ENCODE measurements at places on chromosomes 13 and 19. TPM values are rescaled to one million over a fixed set of nuclear protein-coding genes. Genes with fewer than 3 reads are reported as not detected.
A peak's percentile ranks its signal among the peaks of the same experiment; 100 is the strongest.

DNA sequence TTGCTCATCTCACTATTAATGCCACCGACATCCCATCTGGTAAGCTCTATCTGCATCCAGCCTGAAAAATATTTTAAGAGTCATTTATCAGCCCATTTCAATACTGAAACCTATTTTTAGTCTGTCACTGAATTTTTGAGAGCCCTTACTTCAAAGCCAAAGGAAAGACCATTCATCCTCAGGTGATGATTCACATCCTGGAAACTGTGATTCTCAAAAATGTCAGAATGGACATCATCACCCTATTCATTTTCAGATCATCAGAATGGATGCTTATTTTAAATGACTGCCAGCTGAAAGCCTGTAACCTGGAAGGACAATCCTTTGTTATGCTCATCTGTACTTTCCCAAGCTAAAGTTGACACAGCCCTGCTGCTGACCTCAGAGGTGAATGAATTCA, 27.0 kb downstream of the TNFSF11 start:
- no peaks in the 10 kb centered on the region for H3K27me3 ChIP-seq
- H3K27ac ChIP-seq, result no peak overlapping the region
- H3K4me1 ChIP-seq, result peaks cover 5% of the 10 kb centered on the region
- DNase-seq, result no peak

- H3K27ac ChIP-seq, result no peak overlapping the region
- DNase-seq, result peak; percentile 46
- H3K4me3 ChIP-seq, result no peak overlapping the region
Observed at GRCh38 chr13:30679483-30680330, 55.6 kb upstream of the ALOX5AP start.

Gene SIAH3
- total RNA-seq, result 0.08 TPM

GRCh38 chr13:59754411-59754810, 409.3 kb downstream of the DIAPH3 start:
- H3K27me3 ChIP-seq, result no peaks in the 10 kb centered on the region
- no peak overlapping the region for H3K4me3 ChIP-seq
- H3K27ac ChIP-seq, result no peak overlapping the region
- DNase-seq, result no peak
- no peaks in the 10 kb centered on the region for H3K36me3 ChIP-seq

GRCh38 chr13:113785051-113786010, 26.3 kb downstream of the TMEM255B start:
- no peak for DNase-seq
- no peak overlapping the region for H3K4me3 ChIP-seq
- no peak overlapping the region for H3K27ac ChIP-seq
- H3K27me3 ChIP-seq, result peaks cover 7% of the 10 kb centered on the region

GRCh38 chr19:2022289-2022688, 6.8 kb upstream of the BTBD2 start:
- no peaks in the 10 kb centered on the region for H3K27me3 ChIP-seq
- DNase-seq, result no peak
- no peak overlapping the region for H3K4me3 ChIP-seq
- peak overlapping the region; percentile 54 for H3K27ac ChIP-seq
- peaks cover 5% of the 10 kb centered on the region for H3K4me1 ChIP-seq

DNA sequence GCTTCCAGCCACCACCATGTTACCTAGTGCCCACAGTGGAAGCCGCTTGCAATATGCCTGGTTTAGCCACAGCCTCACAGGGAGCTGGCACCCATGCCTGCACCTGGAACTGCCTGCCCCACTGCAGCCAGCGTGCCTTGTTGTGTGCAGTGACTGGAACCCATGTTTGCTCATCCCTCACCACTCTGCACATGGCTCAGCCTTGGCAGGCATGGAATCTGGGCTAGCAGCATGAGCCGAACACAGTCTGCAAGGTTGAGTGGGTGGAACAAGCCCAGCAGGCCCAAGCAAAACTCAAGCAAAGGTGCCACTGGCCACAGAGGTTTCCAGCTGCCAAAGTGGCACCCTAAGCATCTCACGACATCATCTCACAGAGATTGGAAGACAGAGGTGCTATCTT, 269.5 kb downstream of the PCDH20 start:
- H3K4me3 ChIP-seq, result no peak overlapping the region
- H3K4me1 ChIP-seq, result no peaks in the 10 kb centered on the region

- no peak for DNase-seq
- no peaks in the 10 kb centered on the region for H3K4me1 ChIP-seq
- no peaks in the 10 kb centered on the region for H3K36me3 ChIP-seq
- no peak overlapping the region for H3K4me3 ChIP-seq
- peaks cover 11% of the 10 kb centered on the region for H3K27me3 ChIP-seq
Observed at GRCh38 chr13:43657485-43657884, 129.3 kb downstream of the ENOX1 start.

Gene SPIB
- 0.48 TPM for total RNA-seq

DNA sequence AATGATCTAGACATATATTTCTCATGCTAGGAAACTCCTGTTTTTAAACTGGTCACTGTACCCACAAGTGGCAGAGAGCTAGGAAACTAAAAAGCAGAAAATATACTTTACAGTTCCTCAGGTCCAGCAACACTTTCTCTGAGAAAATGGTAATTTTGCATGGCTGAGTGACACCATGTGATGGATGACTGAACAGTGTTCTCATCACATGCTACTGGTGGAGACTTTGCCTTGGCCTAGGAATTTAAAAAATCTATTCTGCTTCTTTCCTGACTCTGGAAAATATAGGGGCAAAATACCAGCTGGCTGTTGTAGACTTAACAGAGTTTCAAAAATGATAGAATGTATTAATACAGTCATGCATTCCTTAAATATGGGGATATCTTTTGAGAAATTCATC, 50.0 kb downstream of the LATS2 start:
- peaks cover 15% of the 10 kb centered on the region for H3K4me1 ChIP-seq
- peaks cover 3% of the 10 kb centered on the region for H3K36me3 ChIP-seq
- no peaks in the 10 kb centered on the region for H3K27me3 ChIP-seq
- no peak overlapping the region for H3K27ac ChIP-seq
- no peak for DNase-seq
- H3K4me3 ChIP-seq, result no peak overlapping the region

GRCh38 chr13:75836441-75836840, 200.3 kb downstream of the LMO7 start:
- DNase-seq, result no peak
- H3K27me3 ChIP-seq, result no peaks in the 10 kb centered on the region

Gene SERPINE3
- total RNA-seq, result not detected

- no peak overlapping the region for H3K27ac ChIP-seq
- H3K36me3 ChIP-seq, result peaks cover 47% of the 10 kb centered on the region
- H3K4me3 ChIP-seq, result no peak overlapping the region
Observed at GRCh38 chr19:45528149-45528743, 21.0 kb downstream of the VASP start.

Gene RGCC
- total RNA-seq, result 40.8 TPM

DNA sequence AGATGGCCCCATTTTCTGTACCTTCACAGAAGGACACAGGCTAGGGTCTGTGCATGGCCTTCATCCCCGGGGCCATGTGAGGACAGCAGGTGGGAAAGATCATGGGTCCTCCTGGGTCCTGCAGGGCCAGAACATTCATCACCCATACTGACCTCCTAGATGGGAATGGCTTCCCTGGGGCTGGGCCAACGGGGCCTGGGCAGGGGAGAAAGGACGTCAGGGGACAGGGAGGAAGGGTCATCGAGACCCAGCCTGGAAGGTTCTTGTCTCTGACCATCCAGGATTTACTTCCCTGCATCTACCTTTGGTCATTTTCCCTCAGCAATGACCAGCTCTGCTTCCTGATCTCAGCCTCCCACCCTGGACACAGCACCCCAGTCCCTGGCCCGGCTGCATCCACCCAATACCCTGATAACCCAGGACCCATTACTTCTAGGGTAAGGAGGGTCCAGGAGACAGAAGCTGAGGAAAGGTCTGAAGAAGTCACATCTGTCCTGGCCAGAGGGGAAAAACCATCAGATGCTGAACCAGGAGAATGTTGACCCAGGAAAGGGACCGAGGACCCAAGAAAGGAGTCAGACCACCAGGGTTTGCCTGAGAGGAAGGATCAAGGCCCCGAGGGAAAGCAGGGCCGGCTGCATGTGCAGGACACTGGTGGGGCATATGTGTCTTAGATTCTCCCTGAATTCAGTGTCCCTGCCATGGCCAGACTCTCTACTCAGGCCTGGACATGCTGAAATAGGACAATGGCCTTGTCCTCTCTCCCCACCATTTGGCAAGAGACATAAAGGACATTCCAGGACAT, 7.0 kb upstream of the CEACAM7 start:
- H3K27me3 ChIP-seq, result peaks cover 10% of the 10 kb centered on the region
- DNase-seq, result no peak
- no peak overlapping the region for H3K4me3 ChIP-seq
- no peaks in the 10 kb centered on the region for H3K36me3 ChIP-seq
- no peak overlapping the region for H3K27ac ChIP-seq

Gene RDH8
- total RNA-seq, result not detected

Gene LHFPL6
- 0.12 TPM for total RNA-seq

DNA sequence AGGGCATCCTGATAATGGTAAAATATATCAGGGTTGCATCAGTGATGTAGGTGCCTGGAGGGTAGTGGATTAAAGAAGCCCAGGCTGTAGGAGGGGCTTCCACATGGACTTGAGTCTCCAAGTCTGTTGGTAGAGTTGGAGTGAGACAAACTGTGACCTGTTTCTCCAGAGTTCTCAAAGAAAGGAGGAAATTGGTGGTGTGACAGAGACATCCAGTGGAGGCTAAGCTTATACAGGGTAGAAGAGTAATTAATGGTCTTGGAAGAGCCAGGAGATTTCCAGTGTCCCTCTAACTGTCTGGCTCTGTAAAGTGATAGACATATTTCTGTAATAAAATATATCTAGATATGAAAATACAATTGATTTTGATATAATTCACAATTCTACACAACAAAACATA, 61.1 kb downstream of the GPC5 start:
- no peaks in the 10 kb centered on the region for H3K36me3 ChIP-seq
- H3K27ac ChIP-seq, result no peak overlapping the region
- no peak for DNase-seq
- peaks cover 2% of the 10 kb centered on the region for H3K27me3 ChIP-seq
- no peak overlapping the region for H3K4me3 ChIP-seq
- no peaks in the 10 kb centered on the region for H3K4me1 ChIP-seq

Gene NLRP9
- not detected for total RNA-seq

DNA sequence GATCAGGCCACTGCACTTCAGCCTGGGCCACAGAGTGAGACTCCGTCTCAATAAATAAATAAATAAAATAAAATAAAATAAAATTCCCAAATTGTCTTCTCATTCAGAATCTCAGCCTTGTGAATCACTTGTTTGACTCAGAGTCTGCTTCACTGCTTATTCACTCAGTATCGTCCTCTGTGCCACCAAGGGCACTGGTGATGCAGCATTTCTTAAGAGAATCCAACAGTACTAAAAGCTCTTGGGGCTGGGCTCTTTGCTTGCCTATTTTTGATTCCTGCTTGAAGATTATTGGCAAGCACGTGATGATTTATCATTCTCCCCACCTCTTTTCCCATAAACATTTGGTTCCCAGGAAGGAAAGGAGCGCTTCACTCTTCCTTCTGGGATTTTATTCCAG, 54.8 kb upstream of the HMGB1 start:
- H3K27me3 ChIP-seq, result no peaks in the 10 kb centered on the region
- peaks cover 9% of the 10 kb centered on the region for H3K4me1 ChIP-seq
- H3K27ac ChIP-seq, result no peak overlapping the region
- no peak for DNase-seq

- no peak overlapping the region for H3K4me3 ChIP-seq
- DNase-seq, result no peak
- peaks cover 2% of the 10 kb centered on the region for H3K36me3 ChIP-seq
- H3K27ac ChIP-seq, result no peak overlapping the region
Observed at GRCh38 chr19:23972161-23972560, 57.5 kb downstream of the ZNF726 start.

DNA sequence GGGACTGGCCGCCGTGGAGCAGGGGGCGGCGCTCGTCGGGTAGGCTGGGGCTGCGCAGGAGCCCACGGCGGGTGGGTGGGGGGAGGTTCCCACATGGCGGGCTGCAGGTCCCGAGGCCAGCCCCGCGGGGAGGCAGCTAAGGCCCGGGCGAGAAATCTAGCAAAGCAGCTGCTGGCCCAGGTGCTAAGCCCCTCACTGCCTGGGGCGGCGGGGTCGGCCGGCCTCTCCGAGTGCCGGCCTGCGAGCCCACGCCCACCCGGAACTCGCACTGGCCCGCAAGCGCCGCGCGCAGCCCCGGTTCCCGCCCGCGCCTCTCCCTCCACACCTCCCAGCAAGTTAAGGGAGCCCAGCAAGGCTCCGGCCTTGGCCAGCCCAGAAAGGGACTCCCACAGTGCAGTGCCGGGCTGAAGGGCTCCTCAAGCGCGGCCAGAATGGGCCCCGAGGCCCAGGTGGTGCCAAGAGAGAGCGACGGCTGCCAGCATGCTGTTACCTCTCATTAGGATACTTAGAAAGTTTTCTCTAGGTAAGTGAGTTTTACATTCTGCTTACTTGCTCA, 1463.5 kb upstream of the MIR17HG start:
- H3K27me3 ChIP-seq, result no peaks in the 10 kb centered on the region
- no peaks in the 10 kb centered on the region for H3K4me1 ChIP-seq
- no peak overlapping the region for H3K27ac ChIP-seq

Gene KCTD12
- 5.8 TPM for total RNA-seq

Gene EFNA2
- not detected for total RNA-seq

Gene OR7C1
- total RNA-seq, result not detected

- no peak overlapping the region for H3K27ac ChIP-seq
- no peak overlapping the region for H3K4me3 ChIP-seq
- no peak for DNase-seq
- H3K4me1 ChIP-seq, result peaks cover 5% of the 10 kb centered on the region
Observed at GRCh38 chr13:51147732-51148131, 36.7 kb upstream of the C13orf42 start.

Measured in activated CD4-positive, alpha-beta T cell treated with anti-CD3 and anti-CD28 coated beads, Interleukin-2, amount 10 ng/mL, durations not matched to agents 7 days and 5 days (primary cell).